ENCODE measurements at places on chromosomes 4 and X. TPM values are rescaled to one million over a fixed set of nuclear protein-coding genes. Genes with fewer than 3 reads are reported as not detected.

GRCh38 chrX:151396042-151396824, 773 bp upstream of the VMA21 start:
- peak; percentile 19 for DNase-seq

- no peak for DNase-seq
These were observed 841 bp downstream of the ACOT9 start for GRCh38 chrX:23742174-23742696.

The PCDH11X gene
- polyA plus RNA-seq = 0.36 TPM

- DNase-seq = no peak
These were observed 626 bp downstream of the JADE3 start for GRCh38 chrX:46912603-46913491.

The UCP1 gene
- 0.14 TPM for polyA plus RNA-seq

DNA sequence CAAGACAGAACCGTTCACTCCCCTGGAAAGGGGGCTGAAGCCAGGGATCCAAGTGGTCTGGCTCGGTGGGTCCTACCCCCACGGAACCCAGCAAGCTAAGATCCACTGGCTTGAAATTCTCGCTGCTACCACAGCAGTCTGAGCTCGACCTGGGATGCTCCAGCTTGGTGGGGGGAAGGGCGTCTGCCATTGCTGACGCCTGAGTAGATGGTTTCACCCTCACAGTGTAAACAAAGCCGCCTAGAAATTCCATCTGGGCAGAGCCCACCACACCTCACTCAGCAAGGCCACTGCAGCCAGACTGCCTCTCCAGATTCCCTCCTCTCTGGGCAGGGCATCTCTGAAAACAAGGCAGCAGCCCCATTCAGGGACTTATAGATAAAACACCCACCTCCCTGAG, 13.4 kb upstream of the PBDC1 start:
- no peak for DNase-seq
